ENCODE measurements at places on chromosomes 1 and 21.

DNA sequence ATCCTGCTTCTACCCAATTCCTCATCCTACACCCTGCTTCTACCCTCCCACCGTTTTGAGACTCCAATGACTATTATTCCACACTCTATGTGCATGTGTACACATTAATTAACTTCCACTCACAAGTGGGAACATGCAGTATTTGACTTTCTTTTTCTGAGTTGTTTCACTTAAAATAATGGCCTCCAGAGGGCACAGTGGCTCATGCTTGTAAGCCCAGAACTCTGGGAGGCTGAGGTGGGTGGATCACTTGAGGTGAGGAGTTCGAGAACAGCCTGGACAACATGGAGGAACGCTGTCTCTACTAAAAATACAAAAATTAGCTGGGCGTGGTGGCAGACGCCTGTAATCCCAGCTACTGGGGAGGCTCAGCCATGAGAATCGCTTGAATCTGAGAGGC is 464.8 kb downstream of the PTBP2 start:
- DNase-seq = no peak

GRCh38 chr1:77218477-77219165 is 609 bp downstream of the PIGK start:
- no peak for DNase-seq

GRCh38 chr1:147243228-147243685 is 773 bp downstream of the CHD1L start:
- DNase-seq = no peak

DNA sequence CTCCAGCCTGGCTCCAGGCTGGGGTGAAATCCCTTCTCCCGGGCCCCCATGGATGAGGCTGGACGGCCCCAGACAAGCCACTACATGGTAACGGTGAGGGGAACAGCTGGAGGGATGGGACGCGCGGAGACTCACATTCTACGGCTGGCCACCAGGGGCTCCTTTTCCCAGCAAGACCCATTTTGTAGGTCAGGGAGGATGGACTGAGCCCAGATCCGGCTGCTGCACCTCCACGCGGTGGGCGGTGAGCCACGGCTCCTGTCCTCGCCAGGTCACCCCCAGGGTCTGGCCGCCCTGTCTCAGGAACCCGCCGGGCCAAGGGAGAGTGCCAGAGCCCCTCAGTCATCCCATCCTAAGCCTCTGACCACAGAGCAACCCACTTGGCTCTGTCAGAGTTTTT is 75.0 kb upstream of the ACTRT2 start:
- DNase-seq = no peak

DNA sequence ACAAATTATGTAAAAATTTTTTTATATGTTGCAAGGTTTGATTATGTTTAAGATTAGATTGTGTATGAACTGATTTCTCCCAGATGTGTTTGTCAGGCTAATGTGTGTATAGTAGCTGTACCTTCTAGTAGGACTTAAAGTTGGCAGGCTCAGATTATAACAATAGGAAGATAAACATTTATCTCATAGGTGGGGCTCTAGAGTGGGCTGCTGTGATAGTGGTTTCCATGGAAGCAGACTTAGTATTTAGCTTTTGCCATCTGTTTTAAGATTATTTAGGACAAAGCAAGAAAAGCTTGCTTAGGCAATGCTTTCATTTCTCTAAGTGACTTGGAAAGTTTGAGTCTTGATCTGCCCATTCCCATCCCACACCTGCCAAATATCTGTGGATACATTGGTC is 187.7 kb upstream of the CACYBP start:
- no peak for DNase-seq

DNA sequence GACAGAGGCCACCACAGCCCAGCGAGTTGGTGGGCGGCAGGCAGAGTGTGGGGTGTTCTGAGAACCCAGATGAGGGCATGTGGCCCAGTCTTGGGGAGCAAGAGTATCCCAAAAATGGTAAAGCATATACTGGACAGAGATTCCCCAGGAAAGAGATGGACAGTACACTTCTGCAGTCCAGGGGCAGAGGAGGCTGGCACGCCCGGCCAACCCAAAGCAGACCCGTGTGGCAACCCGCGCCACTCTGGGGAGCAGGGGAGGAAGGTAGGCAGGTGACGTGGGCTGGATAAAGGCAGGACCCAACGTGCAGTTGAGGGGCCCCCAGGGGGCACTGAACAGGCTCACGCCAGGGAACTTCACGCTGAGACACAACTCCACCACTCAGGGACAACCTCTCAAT is 46.4 kb upstream of the RIPK4 start:
- no peak for DNase-seq

- no peak for DNase-seq
Observed at GRCh38 chr1:5921671-5922070, 70.6 kb downstream of the NPHP4 start.

DNA sequence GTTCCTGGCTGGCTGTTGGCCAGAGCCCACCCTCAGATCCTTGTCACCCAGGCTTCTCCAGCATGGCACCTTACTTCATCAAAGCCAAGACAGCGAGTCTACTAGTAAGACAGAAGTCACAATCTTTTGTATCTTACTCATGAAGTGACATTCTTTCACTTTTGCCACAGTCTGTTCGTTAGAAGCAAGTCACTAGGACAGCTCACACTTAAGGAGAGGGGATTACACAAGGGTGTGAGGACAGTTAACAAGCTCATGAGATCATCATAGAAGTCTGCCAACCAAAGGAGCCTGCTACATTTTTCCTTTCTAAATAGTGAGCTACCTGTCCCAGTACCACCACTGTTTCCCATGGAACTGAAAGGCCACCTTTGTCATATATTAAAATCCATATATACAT is 61.5 kb downstream of the PACC1 start:
- no peak for DNase-seq

DNA sequence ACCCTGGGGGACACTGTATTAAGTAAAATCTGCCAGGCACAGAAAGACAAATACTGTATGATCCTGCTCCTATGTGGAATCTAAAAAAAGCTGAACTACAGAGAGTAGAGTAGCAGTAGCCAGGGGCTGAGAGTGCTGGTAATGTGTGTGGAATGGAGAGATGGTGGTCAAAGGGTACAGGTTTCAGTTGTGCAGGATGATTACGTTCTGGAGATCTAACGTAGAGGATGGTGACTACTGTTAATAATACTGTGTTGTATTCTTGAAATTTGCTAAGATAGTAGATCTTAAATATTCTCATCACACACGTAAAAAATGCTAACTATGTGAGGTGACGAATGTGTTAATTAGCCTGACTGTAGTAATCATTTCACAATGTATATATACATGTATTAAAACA is 39.8 kb upstream of the GNG4 start:
- no peak for DNase-seq

DNA sequence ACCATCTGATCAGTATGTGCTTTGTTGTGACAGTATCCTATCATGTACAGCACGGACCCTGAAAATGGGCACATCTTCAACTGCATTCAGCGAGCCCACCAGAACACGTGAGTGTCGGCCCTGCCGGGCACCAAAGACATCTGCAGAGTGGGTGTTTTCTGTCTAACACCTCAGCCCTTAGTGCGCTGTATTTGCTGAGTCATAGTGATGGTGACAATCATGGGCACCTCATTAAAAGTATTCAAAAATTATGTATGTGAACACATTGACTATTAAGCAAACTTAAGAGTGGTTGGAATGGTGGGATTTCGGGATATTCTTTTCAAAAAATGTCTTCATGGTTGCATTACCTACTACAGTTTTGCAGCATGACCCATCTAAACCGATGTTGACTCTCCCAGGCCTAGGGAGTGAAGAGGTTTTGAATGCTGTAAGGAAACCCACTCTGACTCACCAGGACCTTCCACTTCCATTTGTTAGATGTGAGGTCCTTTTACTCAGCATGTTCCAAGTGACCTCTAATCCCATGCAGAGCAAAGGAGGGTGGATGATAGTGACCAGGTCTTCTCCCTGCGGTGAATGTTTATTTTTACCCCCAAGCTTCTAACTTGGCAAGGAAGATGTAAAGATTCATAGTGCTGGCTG is 20.1 kb downstream of the MGST3 start:
- no peak for DNase-seq

DNA sequence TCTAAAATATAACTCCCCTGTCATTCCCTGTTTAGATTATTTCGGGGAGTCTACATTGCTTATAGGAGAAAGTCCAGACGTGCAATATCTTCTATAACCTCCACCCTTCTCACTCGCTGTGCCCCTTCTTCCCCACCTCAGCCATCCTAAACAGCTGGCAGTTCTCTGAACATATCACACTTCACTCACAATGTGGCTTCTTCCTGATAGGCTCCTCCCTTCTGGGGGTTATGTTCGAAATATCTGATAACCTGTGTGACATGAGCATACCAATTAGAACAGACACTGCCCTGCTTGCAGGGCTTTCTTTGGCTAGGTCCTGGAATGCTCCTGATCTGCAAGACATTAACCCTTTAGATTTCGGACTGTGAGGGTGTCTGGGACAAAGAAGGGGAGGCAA is 274.6 kb downstream of the NFIA start:
- DNase-seq = no peak

GRCh38 chr1:31581821-31582810 is 5.8 kb downstream of the TINAGL1 start:
- no peak for DNase-seq

DNA sequence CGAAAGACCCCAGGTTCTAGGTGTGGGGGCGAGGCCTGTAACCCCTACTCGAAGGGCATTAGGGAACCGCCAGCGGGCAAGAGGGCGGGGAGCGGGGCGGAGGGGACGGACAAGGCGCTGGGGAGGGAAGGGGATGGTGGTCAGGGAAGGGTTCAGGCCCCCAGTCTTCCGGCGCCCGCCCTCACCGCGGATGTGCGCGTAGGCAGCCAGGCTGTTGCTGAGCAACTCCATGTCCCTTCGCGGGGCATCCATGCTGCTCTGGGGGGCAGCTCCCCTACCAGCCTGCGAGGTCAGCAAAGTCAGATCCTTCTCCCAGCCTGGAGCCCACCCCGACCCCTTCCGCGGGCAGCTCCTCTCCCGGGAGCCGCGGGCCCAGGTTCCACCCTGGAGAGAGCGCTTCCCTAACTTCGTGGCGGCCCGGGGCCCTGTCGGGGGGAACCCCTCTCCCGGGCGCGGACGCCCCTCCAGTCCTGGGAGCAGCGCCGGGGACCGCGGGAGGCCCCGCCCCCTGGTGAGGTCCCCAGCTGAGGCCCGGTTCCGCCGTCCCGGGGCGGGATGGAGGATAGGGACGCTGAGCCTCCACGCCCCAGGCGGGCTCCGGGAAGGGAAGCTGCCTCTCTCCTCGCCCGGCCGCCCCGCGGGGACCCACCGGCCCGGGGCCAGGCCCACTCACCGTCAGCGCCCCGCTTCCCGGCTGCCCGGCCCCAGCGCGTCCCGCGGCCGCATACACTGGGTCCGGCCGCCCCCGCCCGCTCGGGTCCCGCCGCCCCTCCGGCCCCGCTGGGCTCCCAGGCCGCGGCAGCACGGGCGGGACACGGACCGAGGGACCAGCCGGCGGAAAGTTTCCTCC is 434 bp downstream of the EVA1B start:
- DNase-seq = no peak

DNA sequence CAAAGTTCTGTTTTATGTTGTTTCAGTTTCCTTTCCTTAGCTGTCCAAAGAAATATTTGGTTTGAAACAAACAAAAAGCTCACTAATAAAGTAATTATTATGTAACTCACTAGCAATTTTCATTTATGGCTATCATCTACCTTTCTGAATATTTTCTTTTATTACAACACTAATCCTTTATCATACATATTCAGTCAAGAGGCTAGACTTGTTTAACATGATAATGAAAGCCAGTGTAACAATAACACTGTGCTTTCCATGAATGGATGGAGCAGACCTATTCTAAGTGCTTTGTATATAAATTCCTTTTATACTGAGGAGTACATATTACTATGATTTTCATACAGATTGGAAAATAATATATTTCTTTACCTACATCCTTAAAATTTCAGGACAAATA is 972.8 kb upstream of the ADGRL4 start:
- no peak for DNase-seq

DNA sequence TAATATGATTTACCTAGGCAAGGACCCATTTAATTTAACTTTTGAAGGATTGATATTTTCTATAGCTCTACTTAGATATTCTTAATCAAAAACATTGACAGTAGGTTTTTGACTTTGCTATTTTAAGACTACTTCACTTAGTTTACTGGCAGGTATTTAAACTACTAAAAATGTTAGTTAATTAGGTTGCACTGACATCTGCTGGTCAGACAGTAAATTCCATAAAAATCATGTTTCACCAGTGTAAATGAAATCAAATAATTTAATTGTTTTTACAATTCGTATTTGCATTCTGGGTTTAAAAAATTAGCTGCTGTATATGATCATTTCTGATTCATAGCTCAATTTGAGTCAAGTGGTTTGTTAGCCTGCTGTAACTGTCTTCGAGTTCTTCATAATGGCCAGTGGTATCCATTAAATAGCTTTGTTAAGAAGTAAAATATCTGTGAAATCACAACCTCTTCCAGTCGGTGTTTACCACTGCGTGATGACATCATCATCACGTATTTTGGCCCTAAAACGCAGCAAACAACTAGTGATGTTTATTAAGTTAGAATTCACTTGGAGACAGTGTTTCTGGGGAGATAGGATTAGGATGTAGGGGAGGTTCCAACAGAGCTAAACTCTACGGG is 26.2 kb downstream of the EXTL2 start:
- DNase-seq = no peak

- no peak for DNase-seq
Observed at GRCh38 chr1:214264196-214264595, 16.8 kb upstream of the SMYD2 start.

GRCh38 chr21:20852866-20853265 is 145.3 kb upstream of the NCAM2 start:
- no peak for DNase-seq

- no peak for DNase-seq
Observed at GRCh38 chr1:205913451-205914154, 29.7 kb downstream of the SLC26A9 start.

GRCh38 chr1:212470059-212470458 is 37.3 kb downstream of the NENF start:
- no peak for DNase-seq

GRCh38 chr1:94803517-94804441 is 16.4 kb upstream of the SLC44A3 start:
- no peak for DNase-seq

GRCh38 chr1:192476802-192477298 is 98.7 kb upstream of the RGS1 start:
- DNase-seq = no peak

GRCh38 chr1:56511364-56511763 is 68.0 kb downstream of the PLPP3 start:
- no peak for DNase-seq

DNA sequence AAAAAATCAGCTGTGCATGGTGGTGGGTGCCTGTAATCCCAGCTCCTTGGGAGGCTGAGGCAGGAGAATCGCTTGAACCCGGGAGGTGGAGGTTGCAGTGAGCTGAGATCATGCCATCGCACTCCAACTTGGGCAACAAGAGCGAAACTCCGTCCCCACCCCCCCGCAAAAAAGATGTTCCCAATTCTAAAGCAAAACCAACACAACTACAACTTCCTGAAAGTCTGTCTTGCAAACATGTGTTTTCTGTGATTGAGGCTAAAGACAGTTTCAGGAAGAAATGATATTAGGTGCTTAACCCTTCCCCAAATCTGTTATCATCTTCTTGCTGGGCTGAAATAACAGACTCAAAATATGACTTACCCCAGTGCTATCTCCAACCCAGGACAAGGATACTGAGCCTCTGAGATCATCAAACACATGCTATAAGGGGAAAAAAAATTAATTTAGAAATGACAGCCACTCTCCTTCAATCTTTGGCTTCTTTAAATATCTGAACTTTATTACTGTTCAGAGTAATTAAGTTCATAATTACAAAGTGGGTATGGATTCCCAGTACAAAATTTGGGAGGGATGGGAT is 28.5 kb downstream of the SORT1 start:
- DNase-seq = no peak

GRCh38 chr1:17886838-17887441 is 131.8 kb downstream of the ACTL8 start:
- no peak for DNase-seq

Measured in stimulated activated CD8-positive, alpha-beta memory T cell treated with anti-CD3 and anti-CD28 coated beads, Interleukin-4, amount 100 ng/mL, for 24 hours (primary cell).